ENCODE measurements at places on chromosomes 6 and 20.

DNA sequence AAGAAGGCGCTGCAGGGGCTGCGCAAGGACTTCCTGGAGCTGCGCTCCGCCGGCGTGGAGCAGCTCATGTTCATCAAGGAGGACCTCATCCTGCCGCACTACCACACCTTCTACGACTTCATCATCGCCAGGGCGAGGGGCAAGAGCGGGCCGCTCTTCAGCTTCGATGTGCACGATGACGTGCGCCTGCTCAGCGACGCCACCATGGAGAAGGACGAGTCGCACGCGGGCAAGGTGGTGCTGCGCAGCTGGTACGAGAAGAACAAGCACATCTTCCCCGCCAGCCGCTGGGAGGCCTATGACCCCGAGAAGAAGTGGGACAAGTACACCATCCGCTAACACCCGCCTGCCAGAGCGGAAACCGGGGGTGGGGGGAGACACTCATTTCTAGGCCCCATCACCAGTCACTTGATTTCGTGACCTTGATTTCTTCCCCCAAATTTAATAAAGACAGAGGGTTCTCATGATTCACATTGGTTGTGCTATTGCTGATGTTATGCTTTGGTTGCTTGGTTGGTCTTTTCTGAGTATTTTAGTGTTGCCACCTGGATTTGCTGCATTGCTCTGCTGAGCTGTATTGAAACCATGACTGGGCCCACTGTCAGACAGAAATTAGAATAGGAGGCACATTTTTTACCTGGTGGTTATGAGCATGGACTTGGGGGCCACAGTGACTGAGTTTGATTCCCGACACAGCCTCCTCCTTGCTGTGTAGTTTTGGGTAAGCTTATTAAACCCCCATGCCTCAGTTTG, 1.5 kb downstream of the FAM50B start:
- DNase-seq: no peak

GRCh38 chr20:15076785-15077184, 739.4 kb upstream of the FLRT3 start:
- no peak for DNase-seq

- DNase-seq: no peak
Observed at GRCh38 chr6:10977231-10977968, 66.7 kb downstream of the ELOVL2 start.

DNA sequence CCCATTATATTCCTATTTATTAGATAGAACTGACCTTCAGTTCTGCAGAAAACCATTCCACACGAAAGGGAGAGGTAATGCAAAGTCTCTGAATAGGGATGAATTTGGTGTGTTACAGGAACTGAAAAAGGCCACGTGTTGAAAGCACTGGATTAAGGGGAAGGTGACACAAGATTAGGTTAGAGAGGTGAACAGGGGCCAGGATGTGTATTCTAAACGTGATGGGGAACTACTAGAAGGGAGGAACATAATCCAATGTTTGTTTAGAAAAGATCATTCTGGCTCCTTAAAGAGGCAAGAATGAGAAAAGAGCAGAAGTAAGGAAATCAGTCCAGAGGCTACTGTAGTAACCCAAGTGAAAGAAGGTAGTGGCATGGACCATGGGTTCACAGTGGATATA, 6.3 kb upstream of the ZKSCAN8 start:
- no peak for DNase-seq

GRCh38 chr6:14889611-14890593, 356.0 kb upstream of the JARID2 start:
- no peak for DNase-seq

- peak; percentile 30 for DNase-seq
Observed at GRCh38 chr6:169427856-169428255, 174.2 kb upstream of the THBS2 start.

- DNase-seq: no peak
Observed at GRCh38 chr6:170464080-170464479, 89.0 kb downstream of the PSMB1 start.

- DNase-seq: no peak
Observed at GRCh38 chr6:147194652-147195411, 9.4 kb upstream of the STXBP5 start.

GRCh38 chr6:147204060-147204785, at the start of gene STXBP5:
Gene STXBP5 (plus strand): TSS chr6:147204417. CDS start chr6:147204533, 116 bp downstream.
- peak; percentile 26 for DNase-seq

GRCh38 chr6:75203721-75204120, 2.1 kb downstream of the COL12A1 start:
- DNase-seq: no peak

DNA sequence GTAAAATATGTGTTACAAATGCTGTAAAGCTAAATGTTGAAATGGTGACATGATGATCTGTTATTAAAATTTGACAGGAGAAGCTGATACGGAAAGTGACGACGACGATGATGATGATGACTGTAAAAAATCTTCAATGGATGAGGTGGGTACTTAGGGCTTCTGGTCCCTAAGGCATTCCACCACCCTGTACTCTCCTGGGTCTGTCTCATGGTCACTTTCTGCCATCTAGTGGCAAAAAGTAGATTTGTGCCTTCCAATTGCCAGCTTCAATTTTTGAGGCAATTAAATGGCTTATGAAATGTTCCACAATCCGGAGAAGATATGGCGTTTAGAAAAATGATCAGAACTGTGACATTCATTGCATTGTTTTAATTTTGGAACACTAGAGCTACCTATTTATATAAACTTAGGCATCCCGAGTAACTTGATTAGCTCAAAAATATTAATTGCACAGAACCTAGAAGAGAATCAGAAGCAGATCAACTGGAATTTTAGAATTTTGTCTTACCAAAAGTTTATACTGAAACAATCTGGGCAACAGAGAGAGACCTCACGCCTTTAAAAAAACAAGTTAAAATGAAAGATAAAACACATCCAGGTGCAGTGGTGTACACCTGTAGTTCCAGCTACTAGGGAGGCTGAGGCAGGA, 346.5 kb upstream of the PLCB4 start:
- peak; percentile 46 for DNase-seq

GRCh38 chr20:38308047-38308438, 4.1 kb downstream of the BPI start:
- DNase-seq: no peak

- no peak for DNase-seq
Observed at GRCh38 chr6:15614277-15614676, 48.6 kb downstream of the DTNBP1 start.

GRCh38 chr6:74587386-74587785, 618.5 kb downstream of the COL12A1 start:
- DNase-seq: no peak

GRCh38 chr6:140970485-140970884, 1162.2 kb upstream of the GJE1 start:
- no peak for DNase-seq

DNA sequence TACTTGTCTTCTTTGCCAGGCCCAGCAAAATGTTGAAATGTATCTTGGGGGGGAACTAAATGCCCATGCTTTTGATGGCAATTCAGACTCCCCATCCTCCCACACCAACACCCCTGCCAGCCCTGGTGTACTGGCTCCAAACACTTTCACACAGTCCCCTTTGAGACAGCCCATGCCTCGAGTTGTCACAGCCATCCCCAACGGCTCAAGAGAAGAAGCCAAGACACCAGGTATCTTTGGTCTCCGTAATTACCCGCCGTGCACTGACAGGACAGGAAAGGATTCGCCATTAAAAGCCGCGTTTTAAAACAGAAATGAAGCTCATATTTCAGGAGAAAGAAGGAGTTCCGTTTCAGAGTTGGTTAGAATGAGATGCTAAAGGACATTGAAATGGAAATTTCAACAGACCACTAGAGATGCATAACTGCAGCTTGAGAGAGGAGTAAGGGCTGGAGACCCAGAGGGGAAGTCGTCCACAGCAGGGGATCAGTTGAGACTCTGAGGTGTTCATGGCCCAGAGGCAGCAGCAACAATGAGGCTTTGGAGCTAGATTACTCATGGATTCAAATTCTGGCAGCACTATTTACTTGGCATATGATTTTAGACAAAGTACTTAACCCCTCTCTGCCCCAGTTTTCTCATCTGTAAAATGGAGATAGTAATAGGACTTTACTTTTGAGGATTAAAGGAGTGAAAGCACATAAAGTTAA, 63.5 kb upstream of the ADGRF1 start:
- no peak for DNase-seq

GRCh38 chr6:151196555-151196954, 43.2 kb upstream of the AKAP12 start:
- no peak for DNase-seq

GRCh38 chr6:11869672-11870340, 91.2 kb upstream of the ADTRP start:
- DNase-seq: no peak

DNA sequence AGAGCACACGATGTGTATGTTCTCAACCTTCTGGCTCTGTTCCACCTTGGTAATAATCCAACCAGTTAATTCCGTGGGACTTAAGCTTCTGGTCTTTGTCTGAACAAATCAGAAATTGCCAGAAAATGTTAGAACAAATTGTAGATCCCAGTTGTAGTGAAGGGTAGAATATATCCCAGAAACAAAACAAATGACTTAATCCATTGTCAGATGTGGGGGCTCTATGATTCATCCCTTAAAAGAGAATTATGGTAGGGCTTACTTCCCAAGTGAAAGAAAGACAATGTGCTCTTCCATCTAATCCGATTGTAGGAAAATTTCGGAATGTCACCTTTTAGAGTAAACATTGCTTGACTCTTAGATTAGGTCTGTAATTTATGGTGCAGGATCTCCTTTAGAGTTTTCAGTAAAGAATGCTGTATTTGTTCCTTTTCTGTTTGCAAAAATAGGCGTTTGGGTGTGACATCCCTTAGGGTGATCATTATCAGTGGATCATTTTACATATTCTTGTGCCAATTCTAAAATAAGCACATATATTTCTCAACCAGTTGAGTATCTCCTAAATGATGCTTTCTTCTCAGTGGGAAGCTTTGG, 234.5 kb upstream of the ZNF217 start:
- DNase-seq: no peak

- DNase-seq: no peak
Observed at GRCh38 chr6:88919032-88919431, 44.4 kb downstream of the RNGTT start.

- no peak for DNase-seq
Observed at GRCh38 chr6:170048615-170049256, 242.1 kb downstream of the DLL1 start.

- DNase-seq: no peak
Observed at GRCh38 chr6:166739976-166740318, 112.9 kb upstream of the RPS6KA2 start.

- no peak for DNase-seq
Observed at GRCh38 chr20:4929686-4930397, 71.5 kb downstream of the SLC23A2 start.

GRCh38 chr20:36775196-36775595, 1.6 kb upstream of the DSN1 start:
- no peak for DNase-seq

DNA sequence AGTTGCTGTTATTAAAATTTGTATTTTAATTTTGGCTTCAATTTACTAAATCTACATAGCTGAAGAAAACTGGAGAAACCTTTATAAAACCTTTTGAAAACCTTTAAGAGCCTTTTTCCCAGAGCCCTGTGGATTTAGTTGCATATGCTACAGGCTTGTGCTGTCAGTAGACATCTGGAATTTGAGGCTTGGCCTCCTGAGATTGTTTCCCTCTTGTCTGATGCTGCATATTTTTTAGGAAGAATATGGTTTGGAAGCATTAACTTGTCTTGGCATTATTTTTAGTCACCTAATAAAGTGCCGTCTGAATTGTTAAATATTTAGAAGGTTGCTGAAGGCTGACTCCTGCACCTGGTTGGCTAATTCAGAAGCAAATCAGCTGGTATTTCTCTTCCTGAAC, 369.4 kb downstream of the UTRN start:
- no peak for DNase-seq

DNA sequence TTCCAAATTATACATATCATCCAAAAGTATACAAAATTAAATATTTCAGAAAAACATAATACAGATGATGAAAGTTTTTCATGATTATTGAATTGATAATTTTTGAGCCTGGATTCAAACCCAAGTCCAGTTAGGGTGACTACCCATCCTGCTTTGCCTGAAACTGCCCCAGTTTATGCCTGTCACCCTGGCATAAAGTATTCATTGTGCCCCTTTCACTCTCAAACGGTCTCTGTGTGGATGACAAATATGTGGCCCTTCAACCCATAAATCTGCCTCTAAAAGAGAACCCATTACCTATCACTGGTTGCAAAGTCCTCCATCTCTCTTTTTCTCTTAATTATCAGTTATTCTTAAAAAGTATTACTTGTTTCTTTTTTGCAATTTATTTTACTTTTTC, 553.7 kb upstream of the JARID2 start:
- DNase-seq: no peak
